ENCODE measurements at places on chromosomes 1 and 21.
A peak's percentile ranks its signal among the peaks of the same experiment; 100 is the strongest.

- DNase-seq, result no peak
Measured at GRCh38 chr21:31663584-31664249, 4.2 kb downstream of the SOD1 start.

DNA sequence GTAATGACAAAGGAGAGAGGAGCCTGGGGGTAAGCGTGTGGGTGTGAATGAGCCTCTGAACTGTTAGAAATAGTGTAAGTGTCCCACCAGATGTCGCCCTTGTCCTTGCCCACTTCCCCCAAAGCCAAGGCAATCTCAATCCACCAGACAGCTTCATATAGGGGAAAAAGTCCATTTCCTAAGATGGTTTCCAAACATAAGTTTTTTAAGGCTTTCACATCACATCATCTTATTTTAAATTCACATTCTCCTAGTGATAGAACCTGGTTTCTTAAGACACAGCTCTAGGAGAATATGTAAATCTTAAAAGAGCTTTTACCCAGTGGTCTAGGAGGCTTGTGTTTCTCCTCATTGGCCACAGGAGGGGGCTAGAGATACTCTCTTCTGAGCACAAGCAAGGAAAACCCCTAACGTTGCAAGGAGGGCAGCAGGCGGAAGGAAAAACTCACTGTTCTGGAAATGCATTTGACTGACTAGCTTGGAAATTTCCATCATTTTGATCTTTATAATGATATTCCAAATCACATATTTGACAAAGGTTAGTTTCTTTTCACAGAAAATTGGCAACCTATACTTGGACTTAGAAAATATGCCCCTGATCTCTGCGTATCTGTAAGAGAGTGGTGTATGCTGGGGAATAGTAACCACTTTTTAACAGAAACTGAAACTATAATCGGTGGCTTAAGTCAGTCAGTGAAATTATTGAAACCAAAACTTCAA, 51.9 kb upstream of the LPAR3 start:
- DNase-seq, result peak; percentile 41

DNA sequence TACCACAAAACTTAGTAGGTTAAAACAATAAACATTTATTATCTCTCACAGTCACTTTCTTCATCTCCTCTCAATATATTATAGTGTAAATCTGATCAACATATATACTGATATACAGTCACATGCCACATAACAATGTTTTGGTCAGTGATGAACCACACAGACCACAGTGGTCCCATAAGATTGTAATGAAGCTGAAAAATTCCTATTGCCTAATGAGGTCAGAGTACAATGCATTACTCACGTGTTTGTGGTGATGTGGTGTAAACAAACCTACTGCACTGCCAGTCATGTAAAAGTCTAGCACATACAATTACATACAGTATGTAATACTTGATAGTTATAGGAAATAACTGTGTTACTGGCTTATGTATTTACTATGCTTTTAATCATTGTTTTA, 30.1 kb downstream of the OLFML3 start:
- DNase-seq, result no peak

- DNase-seq, result no peak
Measured at GRCh38 chr1:32501865-32502264, 37.0 kb downstream of the ZBTB8B start.

- DNase-seq, result no peak
Measured at GRCh38 chr1:185467122-185467521, 150.1 kb upstream of the IVNS1ABP start.

Measured in activated CD4-positive, alpha-beta T cell treated with anti-CD3 and anti-CD28 coated beads, Interleukin-2, amount 50 U/mL, for 48 hours (primary cell).